Skin of body (tissue), 3 donors: ENCODE measurements at places on chromosomes 16 and 17. TPM values are rescaled to one million over a fixed set of nuclear protein-coding genes. Genes with fewer than 3 reads are reported as not detected.

DNA sequence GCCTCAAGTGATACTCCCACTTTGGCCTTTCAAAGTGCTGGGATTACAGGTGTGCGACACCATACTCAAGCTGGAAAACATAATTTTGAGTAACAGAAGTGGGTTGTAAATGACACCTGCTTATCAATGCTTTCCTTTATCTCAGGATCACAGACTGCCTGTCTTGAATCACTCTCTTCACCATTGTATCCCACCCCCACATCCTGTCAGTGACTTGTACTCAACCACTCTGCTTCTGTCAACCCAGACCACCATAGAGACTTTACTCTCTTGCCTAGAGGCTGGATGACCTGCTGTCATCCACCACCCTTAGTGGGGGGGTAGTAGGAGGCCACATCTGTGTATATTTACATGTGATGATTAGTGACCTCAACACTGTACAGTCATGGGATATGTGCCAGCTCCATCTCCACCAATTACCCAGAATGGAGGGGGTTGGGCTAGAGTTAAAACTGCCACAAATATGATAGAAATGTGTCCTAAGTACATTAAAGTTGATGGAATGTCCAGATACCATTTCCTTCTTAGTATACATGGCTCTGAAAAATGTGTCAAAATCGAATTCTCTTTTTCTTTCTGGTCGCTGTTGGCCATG is 338.7 kb downstream of the GRIN2A start:
- no peak for DNase-seq

Gene TPSB2
- 3.9 TPM for total RNA-seq

DNA sequence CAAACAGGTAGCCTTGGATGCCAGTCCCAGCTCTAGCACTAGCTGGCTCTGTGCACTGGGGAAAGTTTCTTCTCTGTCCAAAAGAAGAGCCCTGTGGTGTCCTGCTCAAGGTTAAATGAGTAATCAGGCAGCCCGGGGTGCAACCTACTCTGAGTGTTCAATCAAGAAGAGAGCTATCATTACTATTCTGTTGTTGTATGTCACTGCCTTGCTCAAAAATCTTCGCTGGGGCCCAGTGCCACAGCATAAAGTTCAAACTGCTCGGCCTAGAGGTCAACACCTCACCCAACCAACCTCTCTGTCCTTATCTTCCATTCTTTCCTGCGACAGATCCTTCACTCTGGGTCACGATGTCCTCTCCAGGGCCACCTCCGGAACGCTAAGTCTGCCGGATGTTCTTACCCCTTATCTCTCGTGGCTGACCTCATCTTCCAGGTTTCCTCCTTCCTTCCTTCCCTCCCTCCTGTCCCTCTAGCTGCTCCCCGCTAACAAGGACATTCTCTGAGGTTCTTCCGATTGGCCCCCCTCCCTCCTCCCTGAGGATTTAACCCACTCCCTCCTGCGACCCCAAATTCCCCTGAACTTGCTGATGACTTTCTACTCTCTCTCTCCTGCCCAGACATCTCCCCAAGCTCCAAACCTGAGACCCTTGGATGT is 4.4 kb downstream of the FDXR start:
- no peak for DNase-seq

DNA sequence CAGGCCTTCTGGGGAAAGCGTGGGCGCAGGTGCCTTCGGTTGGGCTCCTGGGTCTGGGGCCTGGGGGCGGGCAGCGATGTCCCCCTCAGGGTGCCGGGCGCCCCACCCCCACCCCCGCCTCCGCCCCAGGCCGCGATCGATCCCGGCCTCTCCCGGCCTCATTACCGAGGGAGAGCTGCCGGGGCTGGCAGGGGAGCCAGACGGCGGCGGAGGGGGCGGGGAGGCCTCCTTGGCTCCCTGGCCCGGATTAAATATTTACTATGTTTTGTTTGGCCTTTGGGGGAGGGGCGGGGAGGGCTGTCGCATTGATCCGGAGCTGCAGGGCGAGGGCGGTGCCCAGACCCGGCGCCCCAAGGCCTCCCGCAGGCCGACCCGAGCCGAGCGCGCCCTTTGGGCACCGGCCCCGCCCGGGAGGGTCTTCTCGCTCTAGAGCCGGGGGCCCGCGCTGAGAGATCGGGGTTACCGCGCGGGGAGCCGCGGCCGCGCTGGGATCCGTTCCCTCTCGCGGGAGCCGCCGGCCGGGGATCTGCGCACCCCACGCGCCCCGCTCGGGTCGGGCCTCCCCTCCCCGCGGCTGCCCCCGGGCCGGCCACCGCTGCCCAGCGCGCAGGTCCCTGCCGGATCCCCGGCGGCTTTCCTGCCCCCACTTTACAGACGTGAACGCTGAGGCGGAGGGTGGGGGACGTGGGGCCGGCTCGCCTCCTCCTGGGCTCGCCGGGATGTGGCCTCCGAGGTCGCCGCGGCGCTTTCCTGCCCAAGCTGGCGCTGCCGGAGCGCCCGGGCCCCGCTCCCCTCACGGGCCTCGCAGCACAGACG is 27.0 kb downstream of the RTN4RL1 start:
- no peak for DNase-seq

Gene TAT
- not detected for total RNA-seq

Gene DOC2B
- total RNA-seq = 4.4 TPM

DNA sequence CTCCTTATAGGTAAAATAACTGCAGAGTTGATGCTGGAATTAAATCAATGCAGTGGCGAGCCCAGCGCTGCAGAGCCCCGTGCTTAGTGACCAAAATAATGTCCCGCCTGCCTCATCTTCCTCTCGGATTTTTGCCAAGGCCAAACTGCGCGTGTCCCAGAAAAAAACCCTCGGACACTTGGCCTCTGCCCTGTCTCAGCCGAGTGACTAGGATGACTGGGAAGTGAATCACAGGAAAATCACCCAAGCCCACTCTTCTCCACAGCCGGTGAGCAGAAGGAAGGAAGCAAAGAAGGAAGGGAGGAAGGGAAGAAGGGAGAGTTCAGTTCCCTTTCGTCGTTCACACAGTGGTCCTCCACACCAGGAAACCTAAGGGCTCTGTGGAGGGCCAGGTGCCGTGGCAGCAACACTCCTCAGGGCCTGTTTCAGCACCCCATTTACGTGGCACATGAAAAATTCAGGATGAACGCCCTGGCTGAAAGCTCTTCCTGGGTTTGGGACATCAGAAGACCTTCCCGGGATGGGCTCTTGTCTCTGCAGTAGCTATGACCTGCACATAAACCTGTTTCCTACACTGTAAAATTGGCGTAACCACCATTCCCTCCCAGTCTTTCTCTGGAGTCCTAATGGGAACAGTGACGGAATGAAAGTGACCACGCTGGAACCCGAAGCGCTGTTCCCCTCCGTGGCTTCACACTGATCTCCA is 25.4 kb upstream of the HOXB13 start:
- DNase-seq = no peak

DNA sequence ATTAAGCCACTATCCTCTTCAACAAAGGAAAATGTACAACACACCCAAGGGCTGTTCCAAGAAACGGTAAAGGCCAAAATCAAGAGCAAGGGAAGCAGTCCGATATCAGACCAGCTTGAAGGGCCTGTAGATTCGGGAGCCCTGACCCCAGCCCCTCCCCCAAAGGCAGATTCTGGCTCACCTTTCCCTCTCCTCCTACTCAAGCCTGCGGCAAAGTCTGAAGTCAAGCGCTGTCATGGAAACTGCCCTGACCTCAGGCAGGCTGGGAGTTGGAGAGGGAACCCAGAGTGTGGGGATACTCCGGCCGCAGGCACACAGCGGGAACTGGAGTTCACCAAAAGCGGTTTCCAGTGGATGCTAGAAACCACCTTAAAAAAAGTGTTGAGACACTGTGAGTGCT is 1.8 kb downstream of the ALYREF start:
- DNase-seq = no peak

DNA sequence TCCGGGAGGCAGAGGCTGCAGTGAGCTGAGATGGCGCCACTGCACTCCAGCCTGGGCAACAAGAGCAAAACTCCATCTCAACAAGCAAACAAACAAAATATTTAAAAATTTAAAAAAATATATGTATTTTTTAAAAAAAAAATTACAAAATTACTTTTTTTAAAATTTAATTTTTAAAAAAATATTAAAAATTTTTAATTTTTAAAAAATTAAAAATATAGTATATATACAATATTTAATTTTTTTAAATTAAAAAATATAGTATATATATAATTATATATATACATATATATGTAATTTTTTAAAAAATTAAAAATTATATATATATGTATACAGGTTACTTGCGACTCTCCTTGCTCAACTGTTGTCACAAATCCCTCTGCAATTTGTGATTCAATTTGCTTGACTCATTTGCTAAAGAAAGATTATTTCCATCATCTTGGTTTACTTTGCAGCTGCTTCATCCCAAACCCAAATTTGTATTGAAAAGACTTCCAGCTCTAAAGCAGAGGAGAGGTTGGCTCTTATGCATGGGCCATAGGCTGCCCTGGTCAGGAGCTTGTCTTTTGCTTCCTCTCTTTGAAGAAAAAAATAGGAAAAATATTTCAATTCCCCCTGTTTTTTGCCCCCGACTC is 247.4 kb upstream of the IRX3 start:
- no peak for DNase-seq

Gene ABCA6
- 46.1 TPM for total RNA-seq

Gene HYDIN
- 4.0 TPM for total RNA-seq

GRCh38 chr17:74567397-74567796 is at the start of gene CD300H:
TSS of gene CD300H (minus strand) at chr17:74567509.
- no peak for DNase-seq

Gene SP6
- 10.2 TPM for total RNA-seq

- DNase-seq = no peak
Observed at GRCh38 chr16:19863990-19864389, 20.7 kb downstream of the GPRC5B start.

GRCh38 chr16:85157372-85157771 is 45.1 kb upstream of the CIBAR2 start:
- no peak for DNase-seq

- DNase-seq = no peak
Observed at GRCh38 chr16:58040945-58041627, 15.5 kb downstream of the MMP15 start.

DNA sequence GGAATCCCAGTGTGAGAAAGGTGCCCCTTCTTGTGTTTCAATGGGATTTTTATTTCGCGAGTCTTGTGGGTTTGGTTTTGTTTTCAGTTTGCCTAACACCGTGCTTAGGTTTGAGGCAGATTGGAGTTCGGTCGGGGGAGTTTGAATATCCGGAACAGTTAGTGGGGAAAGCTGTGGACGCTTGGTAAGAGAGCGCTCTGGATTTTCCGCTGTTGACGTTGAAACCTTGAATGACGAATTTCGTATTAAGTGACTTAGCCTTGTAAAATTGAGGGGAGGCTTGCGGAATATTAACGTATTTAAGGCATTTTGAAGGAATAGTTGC is 567 bp downstream of the UBB start:
- DNase-seq = no peak

- no peak for DNase-seq
Observed at GRCh38 chr16:90026135-90026534, 6.9 kb upstream of the DBNDD1 start.

DNA sequence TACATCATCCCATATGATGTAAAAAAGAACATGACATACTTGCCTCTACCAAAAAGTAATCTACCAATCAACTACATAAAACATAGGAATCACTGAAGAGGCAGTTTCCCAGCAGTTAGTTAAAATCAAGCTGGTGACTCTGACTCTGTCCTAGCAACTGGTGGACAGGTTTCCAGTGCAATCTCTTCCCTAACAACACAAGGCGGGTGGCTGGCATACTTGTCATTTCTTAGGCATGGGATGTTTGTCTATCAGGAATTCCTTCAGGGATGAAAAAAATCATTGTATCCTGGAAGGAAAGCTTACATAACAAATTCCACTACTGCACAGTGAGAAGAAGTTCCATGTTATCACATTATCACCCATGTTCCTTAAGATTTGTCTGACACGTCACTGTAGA is 50.9 kb downstream of the HELZ start:
- no peak for DNase-seq

Gene MRPL10
- total RNA-seq = 10.0 TPM

Gene KRT25
- 608 TPM for total RNA-seq

- DNase-seq = no peak
Observed at GRCh38 chr17:81228420-81228819, 5.7 kb upstream of the CEP131 start.

DNA sequence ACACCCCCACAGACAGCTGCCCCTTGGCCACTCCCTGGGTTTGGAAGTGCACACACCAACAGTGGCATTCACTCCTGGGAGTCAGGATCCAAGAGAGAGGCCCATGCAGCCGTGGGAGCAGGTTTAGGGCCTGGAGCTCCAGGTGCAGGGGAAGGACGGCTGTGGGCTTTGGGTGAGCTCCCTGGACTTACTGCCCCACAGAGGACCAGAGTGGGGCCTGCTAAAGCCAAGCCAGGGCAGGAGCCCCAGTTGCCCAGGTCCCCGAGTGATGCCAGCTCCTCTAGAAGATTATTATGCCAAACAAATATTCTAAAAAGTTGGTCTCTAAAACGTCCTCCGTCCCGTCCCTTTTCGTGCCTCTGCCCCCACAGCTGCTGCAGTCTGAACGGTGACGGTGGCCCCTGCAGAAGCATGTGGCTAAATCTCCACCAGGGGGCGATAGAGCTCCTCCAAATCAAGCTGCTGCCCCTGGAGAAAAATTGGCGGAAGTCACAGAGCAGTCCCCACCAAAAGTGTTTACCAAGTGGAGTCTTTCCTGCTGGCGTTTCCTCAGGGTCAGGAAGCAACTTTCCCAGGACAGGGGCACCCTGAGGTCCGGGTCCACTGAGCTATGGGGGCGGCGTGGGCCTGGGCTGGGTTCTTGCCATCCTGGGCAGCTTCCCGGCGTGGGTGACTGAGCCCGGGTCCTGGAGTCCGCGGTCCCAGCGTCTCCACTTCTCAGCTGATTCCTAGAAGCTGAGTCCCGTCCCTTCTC is 4.2 kb downstream of the ARMC7 start:
- DNase-seq = peak; percentile 84

Gene ZNRF1
- total RNA-seq = 9.0 TPM

Gene KRTAP1-1
- total RNA-seq = 7.5 TPM

GRCh38 chr16:9316615-9317014 is 225.2 kb downstream of the HAPSTR1 start:
- no peak for DNase-seq

Gene RTN4RL1
- 3.0 TPM for total RNA-seq

Gene SOST
- 0.20 TPM for total RNA-seq
